NCI-H446 treated with DMSO at 0.1 percent for 48 hours (cell line): ENCODE measurements at places on chromosomes 13 and 19.

GRCh38 chr13:22081430-22081829 lies 410.6 kb downstream of the FGF9 start:
- no peak for DNase-seq

GRCh38 chr19:18419699-18420460 lies 682 bp downstream of the SSBP4 start:
- DNase-seq = no peak

GRCh38 chr19:16764793-16765433 lies 45.3 kb downstream of the NWD1 start:
- DNase-seq = no peak

DNA sequence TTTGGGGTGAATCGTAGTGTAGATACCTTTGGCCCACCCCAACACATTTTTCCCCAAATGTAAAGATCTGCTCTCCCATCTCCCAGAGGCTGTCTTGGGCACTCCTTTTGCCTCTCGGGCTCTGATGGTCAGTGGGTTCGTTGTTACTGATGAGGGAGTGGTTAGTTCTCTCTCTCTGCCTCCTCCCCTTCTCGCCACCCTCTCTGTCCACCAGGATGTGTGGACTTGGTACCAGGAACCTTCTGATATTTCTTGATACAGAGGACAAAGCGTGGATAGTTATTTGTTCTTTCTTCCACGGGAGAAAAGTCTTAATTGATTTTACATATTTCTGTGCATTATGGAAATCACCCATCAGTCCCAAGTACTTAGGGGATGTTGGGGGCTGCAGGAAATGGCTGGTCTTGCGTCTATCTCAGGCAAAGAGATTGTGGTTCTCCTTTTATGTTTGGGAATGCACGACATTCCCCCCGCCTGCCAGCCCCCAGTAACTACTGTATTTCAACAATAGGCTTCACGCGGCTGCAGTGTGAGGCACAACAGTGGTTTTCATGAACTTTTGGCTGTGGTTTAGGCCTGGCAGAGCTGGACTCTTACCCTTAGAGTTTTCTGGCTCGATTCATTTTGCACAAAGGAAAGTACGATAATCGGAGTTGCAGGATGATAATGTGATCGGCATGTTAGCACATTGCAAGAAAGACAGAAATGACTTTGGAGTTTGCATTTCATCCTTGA lies 79.0 kb upstream of the ZNF536 start:
- no peak for DNase-seq

- DNase-seq = no peak
These were observed 6.2 kb downstream of the ELOF1 start for GRCh38 chr19:11552666-11553372.

GRCh38 chr13:105047676-105048295 lies 1487.7 kb downstream of the EFNB2 start:
- DNase-seq = peak; percentile 20

GRCh38 chr19:13493516-13494310 lies 12.6 kb downstream of the CACNA1A start:
- no peak for DNase-seq

- no peak for DNase-seq
These were observed 150.6 kb upstream of the SPACA7 start for GRCh38 chr13:112225429-112226090.

GRCh38 chr13:112781287-112781686 lies 91.4 kb downstream of the ATP11A start:
- no peak for DNase-seq

GRCh38 chr19:2246014-2246620 lies 3.0 kb upstream of the AMH start:
- no peak for DNase-seq

- DNase-seq = no peak
These were observed 43.5 kb downstream of the LRCH1 start for GRCh38 chr13:46596466-46596865.

GRCh38 chr13:75875450-75875849 lies 239.3 kb downstream of the LMO7 start:
- no peak for DNase-seq

- no peak for DNase-seq
These were observed 49.0 kb upstream of the POMP start for GRCh38 chr13:28609926-28610325.
